ENCODE measurements at places on chromosomes 6 and 20. TPM values are rescaled to one million over a fixed set of nuclear protein-coding genes. Genes with fewer than 3 reads are reported as not detected.
A peak's percentile ranks its signal among the peaks of the same experiment; 100 is the strongest.

GRCh38 chr6:10526156-10526555, 5.0 kb downstream of the GCNT2 start:
- H3K4me1 ChIP-seq: no peaks in the 10 kb centered on the region
- H3K4me3 ChIP-seq: no peak overlapping the region
- no peak for DNase-seq
- H3K27ac ChIP-seq: no peak overlapping the region

GRCh38 chr6:47709160-47709559, 10.8 kb downstream of the ADGRF4 start:
- H3K27me3 ChIP-seq: no peaks in the 10 kb centered on the region
- DNase-seq: no peak
- H3K27ac ChIP-seq: no peak overlapping the region

GRCh38 chr6:112122756-112123155, 35.4 kb downstream of the FAM229B start:
- DNase-seq: no peak
- no peak overlapping the region for H3K27ac ChIP-seq
- H3K36me3 ChIP-seq: no peaks in the 10 kb centered on the region
- H3K4me3 ChIP-seq: no peak overlapping the region

GRCh38 chr6:20644667-20645370, 110.6 kb downstream of the CDKAL1 start:
- no peaks in the 10 kb centered on the region for H3K27me3 ChIP-seq
- H3K4me3 ChIP-seq: no peak overlapping the region
- no peak overlapping the region for H3K27ac ChIP-seq
- no peaks in the 10 kb centered on the region for H3K4me1 ChIP-seq
- DNase-seq: no peak

DNA sequence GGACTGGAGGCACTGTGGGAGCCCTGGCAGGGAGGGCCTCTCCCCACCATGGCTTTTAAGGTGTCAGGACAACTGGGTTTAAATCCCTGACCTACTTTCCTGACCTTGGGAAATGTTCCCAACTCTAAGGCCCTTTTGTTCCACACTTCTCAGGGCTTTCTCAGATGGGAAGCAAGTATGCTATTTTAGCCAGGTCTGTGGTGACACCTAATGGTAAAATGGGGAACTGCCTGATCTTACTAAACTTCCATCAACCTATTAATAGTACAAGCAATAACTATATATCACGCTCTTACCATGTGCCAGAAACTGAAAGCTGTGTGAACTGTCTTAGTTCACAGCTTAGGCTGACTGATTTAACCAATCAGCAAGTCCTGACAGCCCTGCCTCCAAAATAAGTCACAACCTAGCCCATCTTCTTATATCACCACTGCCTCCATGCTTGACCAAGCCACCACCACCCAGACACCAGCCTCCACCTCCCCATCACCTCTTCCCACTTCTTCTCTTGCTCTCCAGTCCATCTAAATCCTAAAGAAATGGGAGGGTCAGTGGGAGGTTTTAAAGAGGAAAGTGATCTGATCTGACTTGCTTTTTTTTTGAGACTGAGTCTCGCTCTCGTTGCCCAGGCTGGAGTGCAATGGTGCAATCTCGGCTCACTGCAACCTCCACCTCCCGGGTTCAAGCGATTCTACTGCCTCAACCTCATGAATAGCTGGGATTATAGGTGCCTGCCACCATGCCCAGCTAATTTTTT, 6.9 kb upstream of the BLCAP start:
- H3K36me3 ChIP-seq: no peaks in the 10 kb centered on the region
- peak; percentile 75 for DNase-seq
- no peak overlapping the region for H3K27ac ChIP-seq
- H3K27me3 ChIP-seq: no peaks in the 10 kb centered on the region

DNA sequence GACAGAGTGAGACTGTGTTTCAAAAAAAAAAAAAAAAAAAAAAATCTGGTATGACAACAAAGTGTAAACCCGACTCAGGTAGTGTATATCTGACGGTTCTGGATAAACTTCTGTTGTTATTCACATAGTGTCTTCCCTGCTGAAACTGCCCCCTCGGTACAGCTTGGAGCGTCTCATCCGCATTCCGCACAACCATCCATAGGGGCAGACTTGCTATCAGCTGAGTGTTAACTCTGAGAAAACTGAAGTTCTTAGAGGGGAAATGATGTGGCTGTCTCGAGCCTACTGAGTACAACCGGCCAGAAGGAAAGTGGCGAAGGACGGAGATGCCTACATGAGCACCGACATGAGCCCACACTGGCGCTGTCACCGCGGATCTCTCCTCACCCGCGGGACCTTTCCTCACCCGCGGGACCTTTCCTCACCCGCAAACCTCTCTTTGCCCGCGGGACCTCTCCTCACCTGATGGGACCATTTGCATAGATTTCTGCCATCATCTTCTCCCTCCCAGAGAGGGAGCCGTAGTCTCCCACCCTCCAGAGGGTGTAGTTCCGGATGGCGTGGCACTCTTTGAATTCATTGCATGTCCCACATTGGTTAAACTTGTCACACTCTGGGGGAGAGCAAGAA, 9.8 kb downstream of the CTSZ start:
- H3K27me3 ChIP-seq: no peaks in the 10 kb centered on the region
- DNase-seq: no peak
- no peak overlapping the region for H3K4me3 ChIP-seq
- no peak overlapping the region for H3K27ac ChIP-seq
- H3K36me3 ChIP-seq: no peaks in the 10 kb centered on the region
- no peaks in the 10 kb centered on the region for H3K4me1 ChIP-seq

DNA sequence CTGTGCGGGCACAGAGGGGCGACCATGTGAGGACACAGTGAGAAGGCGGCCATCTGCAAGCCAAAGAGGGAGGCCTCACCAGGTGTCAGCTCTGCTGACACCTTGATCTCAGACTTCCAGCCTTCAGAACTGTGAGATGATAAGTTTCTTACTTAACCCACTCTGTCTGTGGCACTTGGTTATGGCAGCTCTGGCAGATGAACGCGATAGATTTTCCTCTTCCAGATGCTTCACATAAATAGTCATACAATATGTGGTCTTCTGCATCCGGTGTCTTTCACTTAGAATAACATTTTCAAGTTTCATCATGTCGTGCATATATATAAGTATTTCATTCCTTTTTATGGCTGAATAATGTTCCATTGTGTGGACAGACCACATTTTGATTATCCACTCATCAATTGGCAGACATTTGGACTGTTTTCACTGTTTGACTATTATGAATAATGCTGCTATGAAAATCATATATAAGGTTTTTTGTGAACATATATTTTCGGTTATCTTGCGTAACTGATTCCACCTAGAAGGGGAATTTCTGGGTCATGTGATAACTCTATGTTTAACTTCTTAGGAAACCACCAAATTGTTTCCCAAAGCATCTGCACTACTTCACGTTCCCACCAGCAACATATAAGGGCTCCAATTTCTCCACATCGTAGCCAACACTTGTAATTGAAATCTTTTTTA, 30.2 kb downstream of the PRR18 start:
- no peaks in the 10 kb centered on the region for H3K36me3 ChIP-seq
- no peak for DNase-seq
- no peak overlapping the region for H3K27ac ChIP-seq
- H3K27me3 ChIP-seq: no peaks in the 10 kb centered on the region

DNA sequence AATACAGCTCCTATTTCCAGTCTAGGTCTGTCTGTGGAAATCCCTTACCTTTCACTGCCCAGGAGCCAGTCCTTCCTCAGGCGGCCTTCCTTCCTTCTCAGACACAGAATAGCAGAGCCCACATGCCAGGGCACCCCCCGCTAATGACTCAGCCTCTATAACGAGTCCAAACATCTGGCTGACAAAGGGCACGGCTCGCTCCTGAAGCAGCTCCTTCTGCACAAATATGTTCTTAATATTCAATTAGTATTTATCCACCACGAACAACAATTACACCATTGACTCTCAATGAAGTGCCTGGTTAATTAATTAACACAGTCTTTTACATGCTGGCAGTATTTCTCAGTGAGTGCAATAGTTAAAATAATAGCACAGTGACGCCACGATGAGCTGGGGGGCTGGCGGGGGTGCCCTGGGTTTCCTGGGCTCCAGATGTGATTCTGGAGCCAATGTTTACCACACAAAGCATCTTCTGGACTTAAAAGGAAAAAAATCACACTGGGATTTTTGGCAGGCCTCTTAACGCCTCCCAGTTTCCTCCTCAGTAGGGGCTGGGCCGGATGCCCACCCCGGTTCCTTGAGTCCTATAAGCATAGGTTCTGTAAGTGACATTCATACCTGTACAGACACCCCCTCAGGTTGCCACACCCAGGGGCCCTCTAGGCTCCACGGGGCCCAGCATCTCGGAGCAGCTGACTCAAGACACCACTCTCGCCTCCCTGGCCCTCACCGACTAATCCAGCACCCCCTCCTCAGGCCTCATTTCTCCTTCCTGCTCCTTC, 158.6 kb upstream of the MLN start:
- DNase-seq: no peak
- no peak overlapping the region for H3K4me3 ChIP-seq
- H3K27me3 ChIP-seq: no peaks in the 10 kb centered on the region
- H3K36me3 ChIP-seq: no peaks in the 10 kb centered on the region
- H3K4me1 ChIP-seq: no peaks in the 10 kb centered on the region

- no peaks in the 10 kb centered on the region for H3K36me3 ChIP-seq
- DNase-seq: no peak
- H3K27me3 ChIP-seq: no peaks in the 10 kb centered on the region
Observed at GRCh38 chr6:154469306-154469935, 41.1 kb downstream of the CNKSR3 start.

- no peaks in the 10 kb centered on the region for H3K4me1 ChIP-seq
- no peak overlapping the region for H3K4me3 ChIP-seq
- H3K36me3 ChIP-seq: no peaks in the 10 kb centered on the region
- H3K27ac ChIP-seq: no peak overlapping the region
Observed at GRCh38 chr6:167985911-167986595, 11.4 kb upstream of the KIF25 start.

GRCh38 chr6:63353286-63353630, 33.5 kb upstream of the LGSN start:
- no peak overlapping the region for H3K27ac ChIP-seq
- no peaks in the 10 kb centered on the region for H3K36me3 ChIP-seq
- no peak for DNase-seq
- H3K4me1 ChIP-seq: no peaks in the 10 kb centered on the region
- no peak overlapping the region for H3K4me3 ChIP-seq

- no peaks in the 10 kb centered on the region for H3K27me3 ChIP-seq
- no peaks in the 10 kb centered on the region for H3K4me1 ChIP-seq
- no peaks in the 10 kb centered on the region for H3K36me3 ChIP-seq
- no peak overlapping the region for H3K4me3 ChIP-seq
- DNase-seq: no peak
- no peak overlapping the region for H3K27ac ChIP-seq
Observed at GRCh38 chr20:16898433-16898832, 150.3 kb downstream of the OTOR start.

GRCh38 chr6:917939-918338, 225.0 kb upstream of the EXOC2 start:
- no peaks in the 10 kb centered on the region for H3K27me3 ChIP-seq
- DNase-seq: no peak
- H3K4me1 ChIP-seq: no peaks in the 10 kb centered on the region
- no peak overlapping the region for H3K27ac ChIP-seq

DNA sequence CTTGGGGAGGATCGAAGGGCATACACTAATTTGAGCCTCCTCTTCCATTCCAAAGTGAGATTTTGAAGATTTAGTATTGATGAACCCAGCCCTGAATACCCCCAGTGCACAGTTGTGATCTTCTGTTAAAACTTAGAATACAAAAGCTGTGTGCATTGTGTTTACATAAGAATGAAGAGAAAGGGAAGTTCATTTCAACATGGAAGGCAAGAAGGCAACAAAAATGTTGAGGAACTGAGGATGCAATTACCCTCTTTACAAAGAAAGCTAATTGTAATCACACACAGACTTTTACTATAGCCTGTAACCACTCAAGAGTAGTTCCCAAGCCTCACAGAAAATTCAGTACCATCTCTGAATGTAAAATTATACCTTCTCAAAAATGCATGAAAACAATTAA, 49.3 kb downstream of the GFOD1 start:
- H3K27ac ChIP-seq: no peak overlapping the region
- H3K36me3 ChIP-seq: no peaks in the 10 kb centered on the region
- H3K4me1 ChIP-seq: peaks cover 4% of the 10 kb centered on the region
- no peak for DNase-seq
- H3K4me3 ChIP-seq: no peak overlapping the region

- no peaks in the 10 kb centered on the region for H3K4me1 ChIP-seq
- DNase-seq: no peak
- H3K27ac ChIP-seq: no peak overlapping the region
- no peaks in the 10 kb centered on the region for H3K27me3 ChIP-seq
- H3K36me3 ChIP-seq: no peaks in the 10 kb centered on the region
Observed at GRCh38 chr6:79152269-79152737, 74.2 kb upstream of the PHIP start.

DNA sequence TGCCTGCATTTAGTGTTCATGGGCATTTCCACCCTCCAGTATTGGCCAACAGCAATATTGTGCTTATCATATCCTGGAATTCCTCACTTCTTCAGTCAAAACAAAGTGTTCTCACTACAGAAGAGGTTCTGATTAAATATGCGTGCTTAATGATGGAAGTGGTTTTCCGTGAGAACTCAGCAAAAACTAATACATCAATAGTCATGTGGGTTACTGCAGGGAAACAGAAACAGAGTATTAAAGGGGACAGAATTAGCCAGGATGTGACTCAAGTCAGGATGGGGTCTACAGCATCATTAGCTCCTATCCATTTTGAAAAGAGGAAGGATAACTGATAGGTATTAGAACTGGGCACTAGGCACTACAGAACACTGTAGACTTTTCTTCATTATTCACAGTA, 384.6 kb downstream of the CDKAL1 start:
- no peaks in the 10 kb centered on the region for H3K27me3 ChIP-seq
- H3K4me3 ChIP-seq: no peak overlapping the region
- no peaks in the 10 kb centered on the region for H3K4me1 ChIP-seq
- H3K36me3 ChIP-seq: no peaks in the 10 kb centered on the region

FNDC11 gene
- polyA plus RNA-seq: 147 TPM

FRK gene
- 2.5 TPM for polyA plus RNA-seq

C6orf52 gene
- 21.7 TPM for polyA plus RNA-seq

FOXQ1 gene
- polyA plus RNA-seq: 0.53 TPM

MTHFD1L gene
- polyA plus RNA-seq: 23.4 TPM

SRSF12 gene
- 30.1 TPM for polyA plus RNA-seq

ATP6V1G2 gene
- polyA plus RNA-seq: 4.7 TPM
